Activated CD8-positive, alpha-beta T cell treated with anti-CD3 and anti-CD28 coated beads for 36 hours (primary cell): ENCODE measurements at places on chromosomes 5 and 9.

GRCh38 chr5:141559461-141559860 lies 59.3 kb downstream of the DIAPH1 start:
- DNase-seq: no peak

GRCh38 chr5:133257977-133258376 lies 206.2 kb downstream of the HSPA4 start:
- peak; percentile 37 for DNase-seq

GRCh38 chr5:145681686-145682085 lies 153.5 kb downstream of the PRELID2 start:
- peak; percentile 63 for DNase-seq

DNA sequence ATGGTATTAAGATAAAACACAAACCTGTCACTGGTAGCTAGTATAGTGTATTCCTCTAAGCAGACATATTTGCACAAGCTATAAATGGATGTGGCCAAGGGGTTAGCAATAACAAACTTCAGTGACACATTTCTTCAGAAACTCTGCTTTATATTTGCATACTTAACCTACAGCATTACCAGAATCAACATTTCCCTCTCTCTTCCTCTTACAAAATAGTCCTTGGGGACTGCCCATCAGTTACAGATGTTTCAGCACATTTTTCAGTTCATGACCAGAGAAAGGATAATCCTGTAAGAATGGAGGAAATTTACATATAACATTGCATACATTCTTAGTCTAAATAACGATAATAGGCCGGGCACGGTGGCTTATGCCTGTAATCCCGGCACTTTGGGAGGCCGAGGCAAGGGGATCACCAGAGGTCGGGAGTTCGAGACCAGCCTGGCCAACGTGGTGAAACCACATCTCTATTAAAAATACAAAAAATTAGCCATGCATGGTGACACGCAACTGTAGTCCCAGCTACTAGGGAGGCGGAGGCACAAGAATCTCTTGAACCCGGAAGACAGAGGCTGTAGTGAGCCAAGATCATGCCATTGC lies 25.3 kb upstream of the SLC1A1 start:
- no peak for DNase-seq

DNA sequence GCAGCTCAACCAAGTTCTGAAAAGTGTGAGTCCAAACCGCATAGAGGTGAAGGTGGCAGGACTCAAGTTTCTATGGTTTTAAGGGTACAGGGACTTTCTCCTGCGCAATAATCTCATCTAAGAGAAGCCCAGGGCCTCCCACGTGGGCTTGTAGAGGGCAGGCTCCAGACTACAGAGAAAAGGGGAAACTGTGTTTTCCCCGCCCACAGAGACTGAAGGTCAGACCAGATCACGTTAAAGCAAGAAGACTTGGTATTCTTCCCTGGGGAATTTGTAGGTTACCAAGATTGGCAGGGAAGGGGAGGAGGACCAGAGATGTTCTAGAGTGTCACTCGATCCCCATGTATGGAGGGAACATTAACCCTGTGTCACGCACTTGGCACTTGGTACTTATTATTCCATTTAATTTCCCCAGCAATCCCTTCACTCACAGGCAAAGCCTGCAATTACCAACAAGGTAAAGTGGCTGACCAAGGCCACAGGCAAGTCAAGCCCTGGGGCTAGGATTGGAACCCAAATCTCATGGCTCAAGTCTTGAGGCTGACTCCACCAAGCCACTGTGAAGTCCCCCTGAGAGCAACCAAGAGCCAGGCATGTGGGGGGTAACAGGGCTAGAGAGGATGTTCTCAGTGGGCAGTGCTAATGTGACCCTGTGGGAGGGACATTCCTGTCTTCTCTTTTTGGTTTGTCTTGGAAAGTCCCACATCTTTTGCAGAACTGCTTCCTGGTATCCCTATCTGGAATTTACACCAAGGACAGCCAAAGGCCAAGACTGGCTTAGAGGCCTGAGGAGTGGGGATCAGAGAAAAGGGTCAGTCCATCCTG lies 18.3 kb upstream of the NEK6 start:
- peak; percentile 69 for DNase-seq

DNA sequence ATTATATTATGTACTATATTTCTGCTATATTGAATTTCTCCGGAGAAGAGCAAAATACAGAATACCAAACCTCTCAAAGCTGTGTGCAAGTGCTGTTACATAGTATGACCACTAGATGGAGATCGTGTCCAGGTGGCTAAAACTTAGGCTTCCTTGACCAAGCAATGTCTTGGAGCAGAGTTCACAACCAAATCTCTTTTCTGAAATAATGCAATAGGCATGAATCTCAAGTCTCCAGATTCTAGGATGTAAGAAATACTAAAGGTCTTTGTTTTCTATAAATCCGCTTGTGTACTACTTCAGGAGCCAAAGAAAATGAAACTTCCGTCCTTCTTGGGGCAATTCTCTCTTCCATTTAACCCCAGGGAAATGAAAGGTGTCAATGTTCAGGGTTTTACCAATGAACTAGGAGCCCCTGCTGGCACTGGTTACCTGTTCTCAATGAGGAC lies 181.5 kb upstream of the RAI14 start:
- no peak for DNase-seq

GRCh38 chr5:97839341-97840086 lies 656.5 kb upstream of the RIOK2 start:
- no peak for DNase-seq

DNA sequence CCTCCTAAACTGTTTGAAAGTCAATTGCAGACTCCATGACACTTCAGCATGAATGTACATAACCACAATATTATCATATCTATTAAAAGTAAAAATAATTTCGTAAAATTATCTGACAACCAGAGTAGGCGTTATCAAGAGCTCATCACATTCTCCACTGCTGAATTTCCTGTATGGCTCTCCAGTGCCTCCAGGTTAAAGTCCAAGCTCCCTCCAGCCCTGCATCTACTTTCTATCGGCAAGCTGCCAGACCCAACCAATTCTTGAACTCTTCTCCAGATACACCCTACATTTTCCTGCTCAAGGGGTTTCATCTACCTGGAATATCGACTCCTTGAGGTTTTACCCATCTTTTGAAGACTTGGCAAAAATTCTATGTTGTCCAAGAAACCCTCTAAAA lies 74.5 kb upstream of the TBC1D2 start:
- DNase-seq: no peak

DNA sequence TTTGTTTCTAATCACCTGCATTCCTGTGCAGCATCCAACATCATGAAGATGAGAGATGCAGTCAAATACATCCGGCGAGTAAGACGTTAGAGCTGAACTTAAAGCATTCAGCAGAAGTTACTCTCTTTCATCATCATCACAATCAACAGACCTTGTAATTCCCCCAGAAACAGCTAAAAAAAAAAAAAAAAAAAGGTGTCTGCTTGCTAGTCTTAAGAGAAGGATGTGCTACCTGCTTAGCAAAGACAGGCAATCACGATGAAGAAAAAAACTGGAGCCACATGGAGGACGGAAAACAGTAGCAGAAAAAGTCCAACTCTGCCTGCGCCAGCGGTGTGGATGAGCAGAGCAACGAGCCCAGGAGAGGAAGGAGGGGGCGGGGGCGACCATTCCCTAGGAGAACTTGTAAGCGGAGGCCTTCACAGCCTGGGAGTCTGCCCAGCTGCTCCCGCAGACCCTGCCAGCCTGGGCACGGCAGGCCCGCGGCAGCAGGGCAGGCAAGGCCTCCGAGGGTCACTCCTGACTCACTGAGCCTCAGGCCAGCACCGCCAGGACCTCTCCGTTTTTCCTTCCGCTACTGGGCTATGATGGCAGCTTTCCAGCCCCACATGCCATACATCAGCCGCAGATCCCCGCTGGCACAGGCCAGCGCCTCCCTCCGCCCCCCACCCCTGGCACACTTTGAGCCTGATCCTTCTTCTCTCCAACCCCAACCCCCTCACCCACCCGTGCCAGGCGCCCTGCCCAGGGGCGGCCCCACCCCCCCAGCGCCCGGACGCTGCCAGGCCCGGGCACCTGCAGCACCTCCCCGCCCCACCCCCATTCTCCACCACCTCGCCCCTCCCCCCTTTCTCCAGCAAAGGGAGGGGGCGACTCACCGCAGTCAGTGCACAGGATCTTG lies 1.4 kb downstream of the NRG2 start:
- no peak for DNase-seq

- no peak for DNase-seq
These were observed 9.9 kb downstream of the RBM27 start for GRCh38 chr5:146213210-146213826.

- no peak for DNase-seq
These were observed 53.9 kb downstream of the COL15A1 start for GRCh38 chr9:98997604-98998003.

DNA sequence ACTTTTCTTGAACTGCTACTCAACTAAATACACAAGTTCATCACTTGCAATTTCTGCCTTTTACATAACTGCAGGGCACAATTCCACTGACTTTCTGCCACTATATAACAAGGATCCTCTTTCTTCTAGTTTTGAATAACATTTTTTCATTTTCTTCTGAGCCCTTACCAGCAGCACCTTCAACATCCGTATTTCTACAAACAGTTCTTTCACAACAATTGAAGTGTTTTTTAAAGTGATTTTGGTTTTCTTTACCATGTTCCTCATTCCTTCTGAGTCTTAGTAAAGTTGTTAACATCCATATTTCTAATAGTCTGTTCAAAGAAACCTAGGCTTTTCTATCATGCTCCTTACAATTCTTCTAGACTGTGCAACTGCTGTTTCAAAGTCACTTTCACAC lies 127.2 kb upstream of the PITX1 start:
- DNase-seq: no peak

- DNase-seq: no peak
These were observed 6.5 kb upstream of the FBXO10 start for GRCh38 chr9:37582548-37583157.

DNA sequence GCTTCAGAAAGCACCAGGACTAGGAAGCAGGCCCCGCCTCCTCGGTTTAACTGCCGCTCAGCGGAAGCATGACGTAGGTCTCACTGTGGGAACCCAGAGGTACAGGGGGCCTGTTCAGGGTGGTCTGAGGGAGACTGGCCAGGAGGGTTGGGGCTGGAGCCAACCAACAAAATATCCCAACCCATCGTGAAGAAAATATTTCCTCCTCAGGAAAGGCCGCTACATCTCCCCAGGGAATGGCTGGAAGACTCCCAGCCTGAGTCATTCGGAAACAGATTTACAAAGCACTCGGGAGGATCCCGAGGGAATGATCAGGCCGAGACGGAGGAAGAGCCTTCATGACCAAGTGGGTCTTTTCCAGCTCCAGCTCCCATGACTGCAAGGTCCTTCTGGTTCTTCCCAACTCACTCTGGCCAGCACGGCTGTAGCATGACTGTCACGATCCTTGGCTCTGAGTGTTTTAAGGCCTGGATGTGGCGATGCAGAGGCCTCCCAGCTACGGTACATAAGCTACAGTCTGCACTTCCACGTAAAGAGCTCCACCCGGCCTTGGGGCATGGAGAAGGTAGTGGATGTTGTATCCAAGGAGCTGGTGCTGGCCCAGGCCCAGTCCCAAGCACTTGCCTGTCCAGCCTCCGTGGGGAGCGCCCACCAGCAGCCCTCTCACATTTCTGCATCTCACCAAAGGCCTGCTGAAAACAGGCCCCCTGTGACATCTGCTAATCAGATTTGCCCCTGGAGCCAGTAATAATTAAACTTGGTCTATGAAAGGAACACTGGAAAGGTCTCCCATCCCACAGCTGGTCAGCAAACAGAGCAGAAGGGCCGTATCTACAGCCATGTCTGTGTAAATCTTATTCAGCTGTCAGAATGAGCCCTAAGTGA lies 100.6 kb downstream of the LHFPL2 start:
- DNase-seq: no peak

DNA sequence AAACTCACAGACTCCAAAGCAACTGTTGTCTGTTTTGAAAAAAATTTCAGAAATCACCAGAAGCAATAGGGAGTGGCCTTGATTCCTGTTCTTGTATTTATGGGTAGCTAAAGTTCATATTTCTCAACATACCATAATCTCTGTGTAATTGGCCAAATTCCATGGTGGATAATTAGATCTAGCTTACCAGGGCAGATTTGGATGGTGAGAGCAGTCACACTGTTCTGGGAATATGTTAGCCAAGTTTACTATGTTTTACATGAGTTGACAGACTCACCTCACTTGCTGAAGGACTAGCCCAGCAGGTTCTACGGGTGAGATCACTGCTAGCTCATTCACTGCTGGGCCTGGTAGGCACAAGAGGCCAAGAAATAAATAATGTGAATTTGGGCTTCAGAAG lies 32.7 kb upstream of the CDKN2B start:
- no peak for DNase-seq

DNA sequence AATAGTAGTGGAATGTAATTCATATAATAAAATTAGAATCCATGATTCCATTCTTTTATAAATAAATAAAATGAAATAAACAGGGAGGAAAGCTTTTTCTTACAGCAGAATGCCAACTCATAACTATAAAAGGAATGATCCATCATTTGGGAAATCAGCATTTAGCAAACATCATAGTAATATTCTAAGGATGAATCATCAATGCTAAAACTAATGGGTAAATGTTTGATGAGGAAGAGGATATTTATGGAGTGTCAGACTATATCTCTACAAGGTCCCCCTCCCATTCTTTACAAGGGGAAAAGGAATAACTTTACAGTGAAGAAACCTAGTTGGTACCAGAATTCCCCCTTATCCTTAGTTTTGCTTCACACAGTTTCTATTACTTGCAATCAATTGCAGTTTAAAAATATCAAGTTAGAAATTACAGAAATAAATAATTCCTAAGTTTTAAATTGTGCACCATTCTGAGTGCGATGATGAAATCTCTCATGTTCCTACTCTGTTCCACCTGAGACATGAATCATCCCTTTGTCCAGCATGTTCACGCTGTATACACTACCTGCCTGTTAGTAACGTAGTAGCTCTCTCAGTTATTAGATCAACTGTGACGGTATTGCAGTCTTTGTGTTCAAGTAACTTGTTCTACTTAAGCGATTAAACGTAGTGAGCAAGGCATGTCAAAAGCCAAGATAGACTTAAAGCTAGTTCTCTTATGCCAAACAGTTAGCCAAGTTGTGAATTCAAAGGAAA lies 14.2 kb upstream of the JAKMIP2 start:
- no peak for DNase-seq

GRCh38 chr9:121294866-121295661 lies 27.1 kb downstream of the GSN start:
- no peak for DNase-seq

DNA sequence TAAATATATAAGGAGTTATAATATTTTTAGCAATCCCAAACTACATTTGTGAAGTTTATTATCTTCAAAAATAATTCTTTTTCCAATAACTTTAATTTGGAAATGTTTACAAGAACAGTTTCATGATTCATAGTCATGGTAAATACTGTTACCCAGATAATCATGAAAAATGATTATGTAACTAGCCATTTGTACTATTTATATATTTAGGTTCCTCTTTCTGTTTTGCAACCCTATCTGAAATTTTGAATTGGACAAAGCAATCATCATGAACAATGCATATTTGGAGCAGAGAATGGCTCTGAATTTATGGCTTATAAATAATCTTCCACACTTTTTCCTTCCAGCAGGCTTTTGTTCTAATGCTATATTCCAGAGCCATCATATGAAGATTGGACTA lies 499.7 kb downstream of the SLCO4C1 start:
- DNase-seq: no peak

- DNase-seq: no peak
These were observed 51.1 kb downstream of the CCDC192 start for GRCh38 chr5:127754259-127754658.

GRCh38 chr5:17216974-17217492 lies 398 bp upstream of the BASP1 start:
- no peak for DNase-seq
